Naive thymus-derived CD4-positive, alpha-beta T cell (primary cell): ENCODE measurements at places on chromosomes 4 and X. TPM values are rescaled to one million over a fixed set of nuclear protein-coding genes. Genes with fewer than 3 reads are reported as not detected.

Gene ARHGAP36
- total RNA-seq: not detected

Gene PRDM5
- total RNA-seq: 0.29 TPM

Gene POLR2B
- total RNA-seq: 104 and 118 TPM in 2 replicates

GRCh38 chr4:143616771-143617170, 83.7 kb downstream of the FREM3 start:
- DNase-seq: no peak

DNA sequence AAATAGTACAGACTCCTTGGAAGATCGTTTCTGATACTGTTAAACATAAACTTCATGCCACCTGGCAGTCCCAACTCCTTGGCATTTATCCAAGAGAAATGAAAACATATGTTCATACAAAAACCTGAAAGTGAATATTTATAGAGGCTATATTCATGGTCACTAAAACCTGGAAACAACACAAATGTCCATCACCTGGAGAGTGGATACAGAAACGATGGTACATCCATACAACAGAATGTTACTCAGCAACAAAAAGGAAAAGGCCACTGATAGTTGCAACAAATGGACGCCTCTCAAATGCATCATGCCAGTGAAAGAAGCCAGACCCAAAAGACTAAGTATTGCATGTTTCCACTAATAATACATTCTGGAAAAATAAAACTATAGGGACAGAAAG, 34.0 kb upstream of the SORBS2 start:
- no peak for DNase-seq

GRCh38 chr4:70747874-70748273, 26.1 kb downstream of the RUFY3 start:
- no peak for DNase-seq

DNA sequence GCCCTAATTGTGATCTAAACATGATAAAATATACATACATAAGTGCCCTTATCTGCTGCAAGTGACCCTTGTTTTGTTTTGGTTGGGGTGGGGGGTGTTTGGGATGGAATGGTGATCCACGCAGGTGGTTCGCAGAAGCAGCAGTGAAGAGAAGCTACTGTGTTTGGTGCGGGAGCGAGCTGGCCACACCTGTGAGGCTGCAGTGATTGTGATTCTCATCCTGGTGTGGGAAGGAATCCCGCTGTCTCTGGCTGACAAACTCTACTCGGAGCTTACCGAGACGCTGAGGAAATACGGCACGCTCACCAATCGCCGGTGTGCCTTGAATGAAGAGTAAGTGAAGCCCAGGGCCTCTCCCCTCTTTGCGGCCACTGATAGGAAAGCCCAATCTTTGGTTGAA, 96.8 kb downstream of the TET2 start:
- no peak for DNase-seq

- DNase-seq: no peak
Measured at GRCh38 chrX:11537141-11537540, 128.6 kb downstream of the ARHGAP6 start.

- no peak for DNase-seq
Measured at GRCh38 chr4:13570916-13571315, 26.6 kb upstream of the NKX3-2 start.

DNA sequence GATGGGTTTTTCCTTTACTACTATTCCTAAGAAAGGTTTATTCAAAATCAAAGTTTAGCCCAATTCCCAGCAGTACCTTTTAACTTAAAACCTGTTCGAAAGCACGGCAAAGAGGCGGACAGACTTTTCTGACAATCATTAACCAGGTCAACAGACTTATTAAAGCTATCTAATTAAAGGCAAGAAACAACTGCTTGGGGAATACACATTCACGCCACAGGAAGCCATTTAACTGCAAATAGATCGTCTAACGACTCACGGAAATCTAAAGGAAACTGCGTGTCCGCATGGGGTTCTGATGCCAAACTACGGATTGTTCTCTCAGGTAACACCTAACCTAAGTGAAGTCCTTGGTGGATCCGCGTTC, 663 bp upstream of the USP53 start:
- DNase-seq: no peak

DNA sequence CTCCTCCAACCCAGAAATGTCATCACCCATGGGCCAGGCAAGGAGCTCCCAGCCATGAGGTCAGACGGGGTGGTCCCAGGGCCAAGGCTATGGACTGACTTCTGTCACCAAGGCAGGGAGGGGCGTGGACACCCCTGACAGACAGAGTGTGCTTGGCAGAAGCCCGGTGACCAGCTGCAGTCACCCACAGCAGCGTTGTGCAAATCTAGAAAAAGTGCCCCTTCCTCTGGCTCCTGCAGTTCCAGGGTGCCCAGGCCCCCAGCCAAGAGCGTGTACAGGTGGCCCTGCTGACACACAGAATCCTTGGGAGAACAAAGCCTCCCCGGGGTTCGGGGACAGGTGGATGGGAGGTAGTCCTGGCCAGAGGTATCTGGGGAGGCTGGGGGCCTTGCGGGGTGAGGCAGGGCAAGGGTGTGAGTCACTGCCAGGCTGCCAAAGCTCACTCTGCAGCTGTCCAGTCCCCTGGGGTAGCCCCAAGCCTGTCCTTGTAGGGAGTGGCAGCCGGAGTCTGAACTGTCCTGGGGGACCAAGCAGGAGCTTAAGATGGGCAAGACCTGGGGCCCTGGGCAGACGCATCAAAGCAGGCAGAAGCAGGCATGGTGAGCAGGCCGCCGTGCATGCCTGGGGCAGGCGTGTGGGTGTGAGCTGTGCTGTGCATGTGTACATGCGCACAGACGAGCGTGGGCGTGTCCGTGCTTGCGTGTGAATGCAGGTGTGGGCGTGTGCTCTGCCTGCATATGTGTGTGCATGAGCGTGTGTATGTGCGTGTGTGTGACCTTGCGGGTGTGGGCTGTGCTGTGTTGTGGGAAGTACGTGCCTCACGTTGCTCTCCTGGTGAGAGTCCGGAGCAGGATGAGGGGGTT, 3.3 kb downstream of the MYL5 start:
- no peak for DNase-seq

DNA sequence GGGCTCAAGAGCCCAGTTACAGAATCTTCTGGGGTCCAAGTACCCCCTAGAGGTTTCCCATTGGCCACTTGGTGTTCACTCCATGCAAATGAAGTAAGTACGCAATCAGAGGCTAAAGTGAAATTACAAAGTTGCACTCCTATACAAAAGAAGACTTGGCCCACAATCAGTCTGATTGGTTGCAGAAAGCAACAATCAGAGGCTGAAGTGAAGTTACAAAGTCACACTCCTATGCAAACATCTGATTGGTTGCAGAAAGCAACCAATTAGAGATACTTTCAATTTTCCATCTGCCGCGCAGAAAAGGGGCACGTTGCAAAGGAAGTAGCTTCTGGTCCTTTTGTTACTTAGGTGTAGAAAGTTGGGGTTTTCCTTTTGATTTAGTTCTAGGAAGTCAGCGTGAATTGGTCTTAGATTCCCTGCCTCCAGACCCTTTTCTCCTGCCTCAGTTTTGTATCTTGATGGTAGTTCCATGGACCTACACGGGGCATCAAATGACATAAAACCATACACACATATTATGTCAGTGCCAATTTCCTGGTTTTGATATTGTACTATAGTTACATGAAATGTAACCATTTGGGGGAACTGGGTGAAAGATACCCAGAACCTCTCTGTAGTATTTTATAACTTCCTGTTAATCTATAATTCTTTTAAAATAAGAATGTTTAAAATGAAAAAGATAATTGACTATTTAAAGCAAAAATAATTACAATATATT, 12.4 kb upstream of the PIN4 start:
- peak; percentile 58 for DNase-seq

GRCh38 chrX:15017491-15017890, 144.3 kb downstream of the MOSPD2 start:
- DNase-seq: no peak

DNA sequence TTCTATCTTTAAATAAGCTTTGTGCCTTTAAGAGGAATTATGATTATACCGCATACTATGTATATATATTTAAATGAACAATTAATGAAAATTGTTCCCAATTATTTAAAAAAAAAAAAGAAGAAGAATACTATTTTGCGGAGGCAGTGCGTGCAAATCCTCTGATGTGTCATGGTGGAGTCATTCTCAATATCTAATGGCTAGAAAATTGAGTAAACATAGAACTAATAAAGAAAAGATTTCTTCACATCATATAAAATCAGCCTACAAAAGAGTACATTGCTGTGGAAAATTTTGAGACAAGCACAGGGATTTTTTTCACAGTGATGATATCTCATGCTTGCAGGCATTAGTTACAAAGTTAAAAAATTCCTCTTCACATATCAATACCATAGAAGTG, 2.6 kb upstream of the EREG start:
- no peak for DNase-seq

DNA sequence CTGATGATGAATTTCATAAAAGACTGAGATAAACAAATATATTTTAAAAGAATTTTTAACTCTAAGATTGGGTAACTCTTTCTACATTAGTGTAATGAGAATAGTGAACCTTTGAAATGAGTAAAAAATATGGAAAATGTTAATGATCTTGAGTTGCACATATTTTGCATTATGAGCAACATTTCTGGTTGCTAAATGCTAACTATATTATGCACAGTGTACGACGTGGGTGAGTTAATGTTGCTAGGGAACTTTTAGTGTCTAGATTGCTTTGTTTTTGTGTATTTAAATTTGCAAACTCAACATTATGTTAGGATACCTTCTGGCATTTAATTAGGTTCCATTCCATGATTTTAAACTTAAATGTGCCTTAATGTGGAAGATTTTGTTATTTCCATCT, 612.9 kb upstream of the GALNT7 start:
- no peak for DNase-seq
